Thoracic aorta (tissue), 2 donors: ENCODE measurements at places on chromosomes 7 and 10.

DNA sequence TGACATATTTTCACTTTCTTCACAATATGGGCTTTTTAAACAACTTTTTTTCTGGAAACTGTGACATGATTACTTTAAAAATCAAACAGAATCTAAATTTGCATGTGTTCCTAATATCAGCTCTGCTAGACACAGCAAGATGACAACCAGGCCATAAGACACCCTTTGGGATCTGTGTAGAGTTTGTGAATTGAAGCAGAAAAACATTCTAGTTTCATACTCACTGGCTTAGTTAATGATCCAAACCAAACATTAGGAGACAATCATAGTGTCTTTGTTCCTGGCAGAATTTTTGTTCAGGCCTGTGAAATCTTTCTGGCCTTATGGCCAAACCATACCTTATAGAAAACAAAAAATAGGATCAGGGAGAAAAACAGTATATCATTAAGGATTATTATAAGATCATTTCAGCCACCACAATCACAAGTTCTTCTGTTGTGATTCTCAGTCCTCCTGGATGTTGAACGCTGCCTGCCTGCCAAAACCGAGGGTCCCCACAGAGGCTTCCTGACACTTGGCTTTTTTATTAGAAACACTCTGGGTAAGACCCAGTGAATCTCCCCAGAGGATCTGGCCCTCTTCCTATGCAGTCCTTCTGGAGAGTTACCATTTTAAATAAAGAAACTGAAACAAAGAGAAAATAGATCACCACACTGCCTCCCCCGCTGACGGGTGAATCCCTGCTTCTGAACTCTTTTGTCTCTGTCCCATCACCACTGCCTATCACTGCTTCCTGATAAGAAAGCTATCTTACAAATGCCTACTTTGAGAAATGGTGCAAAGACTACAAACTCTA lies 79.2 kb upstream of the PPP1R3C start:
- H3K36me3 ChIP-seq = no peaks in the 10 kb centered on the region
- peaks cover 15% of the 10 kb centered on the region for H3K4me1 ChIP-seq

- H3K27ac ChIP-seq = no peak overlapping the region
- H3K4me3 ChIP-seq = no peak overlapping the region
- H3K27me3 ChIP-seq = no peaks in the 10 kb centered on the region
- H3K4me1 ChIP-seq = no peaks in the 10 kb centered on the region
- no peak for DNase-seq
Observed at GRCh38 chr10:31508234-31508633, 189.2 kb downstream of the ZEB1 start.

- H3K4me3 ChIP-seq = peak overlapping the region; percentile 24
- peaks cover 45% of the 10 kb centered on the region for H3K4me1 ChIP-seq
- H3K27me3 ChIP-seq = no peaks in the 10 kb centered on the region
- H3K27ac ChIP-seq = peak overlapping the region; percentile 71
Observed at GRCh38 chr10:29646238-29646902, 11.6 kb upstream of the SVIL start.

DNA sequence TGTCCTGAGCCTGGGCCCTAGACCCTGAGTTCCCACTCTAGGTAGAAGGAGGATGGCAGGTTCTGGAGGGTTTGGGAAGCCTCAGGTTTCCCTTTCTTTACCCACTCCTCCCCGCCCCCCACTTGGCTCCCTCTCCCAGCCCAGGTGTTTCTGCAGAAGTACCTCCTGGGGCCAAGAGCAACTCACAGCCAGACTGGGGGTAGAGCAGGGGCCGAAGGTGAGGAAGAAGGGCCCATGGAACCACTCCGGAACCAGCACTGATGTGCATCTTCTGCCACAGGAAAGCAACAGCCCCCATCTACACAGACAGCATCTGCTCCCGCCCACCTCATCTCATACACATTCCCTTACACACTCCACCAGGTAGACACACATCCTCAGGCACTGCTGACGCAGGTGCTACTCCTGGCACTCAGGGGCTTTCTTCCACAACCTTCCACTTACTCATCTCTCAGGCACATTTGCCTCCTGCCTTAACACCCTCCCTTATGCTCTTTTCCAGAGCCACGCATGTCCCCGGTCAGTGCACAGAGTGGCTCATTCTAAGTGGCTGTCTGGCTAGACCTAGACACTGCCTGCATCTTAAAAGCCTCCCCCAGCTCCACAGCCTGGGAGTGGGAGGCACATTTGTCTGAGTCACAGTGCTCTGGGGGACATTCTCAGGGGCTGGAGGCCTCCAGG lies 1.8 kb downstream of the EPHB6 start:
- H3K27me3 ChIP-seq = no peaks in the 10 kb centered on the region
- no peak overlapping the region for H3K4me3 ChIP-seq
- H3K27ac ChIP-seq = no peak overlapping the region

DNA sequence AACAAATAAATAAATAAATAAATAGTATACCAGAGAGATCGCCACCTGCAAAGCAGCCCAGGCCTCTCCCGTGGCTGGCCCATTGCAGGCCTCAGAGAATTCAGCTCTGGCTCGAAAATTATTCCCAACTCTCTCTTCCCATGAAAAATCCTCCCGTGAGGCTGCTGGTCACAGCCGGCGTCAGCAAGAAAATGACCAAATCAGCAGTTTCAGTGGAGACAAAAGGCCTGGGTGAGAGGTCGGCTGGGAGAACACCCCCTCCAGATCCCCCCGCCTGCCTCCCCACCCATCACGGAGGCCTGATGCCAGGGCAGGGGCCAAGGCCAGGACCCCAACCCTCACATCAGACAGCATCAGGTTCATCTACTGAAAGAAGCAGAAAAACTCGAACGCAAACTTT lies 3.1 kb upstream of the CLIP2 start:
- H3K4me3 ChIP-seq = no peak overlapping the region
- H3K27ac ChIP-seq = no peak overlapping the region
- peaks cover 5% of the 10 kb centered on the region for H3K4me1 ChIP-seq

DNA sequence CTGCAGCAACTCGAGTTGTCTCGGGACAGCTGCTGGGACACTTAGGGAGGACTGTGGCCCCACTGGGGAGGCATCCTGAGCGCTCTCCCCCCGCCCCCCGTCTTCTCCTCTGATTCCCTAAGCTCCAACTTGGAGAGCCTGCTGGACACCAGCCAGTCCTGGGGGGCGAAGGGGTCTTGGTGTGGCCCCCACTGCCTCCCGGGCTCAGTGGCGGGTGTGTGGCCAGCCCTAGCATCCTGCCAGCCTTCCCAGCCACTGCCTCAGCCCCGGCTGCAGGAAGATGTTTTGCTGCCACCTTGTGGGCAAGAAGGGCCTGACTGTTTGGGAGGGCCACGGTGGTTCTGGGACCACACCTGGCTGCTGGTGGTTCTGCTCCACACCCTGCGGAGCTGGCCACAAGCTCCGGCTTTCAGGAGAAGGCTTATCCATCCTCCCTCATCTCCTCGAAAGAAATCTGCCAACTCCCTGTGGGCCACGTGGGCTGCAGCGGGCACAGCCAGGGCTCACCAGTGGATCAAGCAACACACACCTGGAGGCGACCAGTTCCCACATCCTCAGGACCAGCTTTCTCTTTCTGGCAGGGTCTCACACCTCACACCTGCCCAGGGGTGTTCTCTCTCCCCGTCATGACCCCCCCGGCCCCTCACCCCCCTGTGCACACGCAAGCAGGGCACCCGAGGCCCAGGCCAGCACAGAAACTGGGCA lies 24.8 kb downstream of the AGAP3 start:
- no peak overlapping the region for H3K27ac ChIP-seq
- DNase-seq = peak; percentile 29
- H3K27me3 ChIP-seq = no peaks in the 10 kb centered on the region
- H3K36me3 ChIP-seq = no peaks in the 10 kb centered on the region
- no peaks in the 10 kb centered on the region for H3K4me1 ChIP-seq

GRCh38 chr10:104066945-104067344 lies 18.7 kb downstream of the COL17A1 start:
- H3K27ac ChIP-seq = no peak overlapping the region
- DNase-seq = no peak
- no peaks in the 10 kb centered on the region for H3K27me3 ChIP-seq

DNA sequence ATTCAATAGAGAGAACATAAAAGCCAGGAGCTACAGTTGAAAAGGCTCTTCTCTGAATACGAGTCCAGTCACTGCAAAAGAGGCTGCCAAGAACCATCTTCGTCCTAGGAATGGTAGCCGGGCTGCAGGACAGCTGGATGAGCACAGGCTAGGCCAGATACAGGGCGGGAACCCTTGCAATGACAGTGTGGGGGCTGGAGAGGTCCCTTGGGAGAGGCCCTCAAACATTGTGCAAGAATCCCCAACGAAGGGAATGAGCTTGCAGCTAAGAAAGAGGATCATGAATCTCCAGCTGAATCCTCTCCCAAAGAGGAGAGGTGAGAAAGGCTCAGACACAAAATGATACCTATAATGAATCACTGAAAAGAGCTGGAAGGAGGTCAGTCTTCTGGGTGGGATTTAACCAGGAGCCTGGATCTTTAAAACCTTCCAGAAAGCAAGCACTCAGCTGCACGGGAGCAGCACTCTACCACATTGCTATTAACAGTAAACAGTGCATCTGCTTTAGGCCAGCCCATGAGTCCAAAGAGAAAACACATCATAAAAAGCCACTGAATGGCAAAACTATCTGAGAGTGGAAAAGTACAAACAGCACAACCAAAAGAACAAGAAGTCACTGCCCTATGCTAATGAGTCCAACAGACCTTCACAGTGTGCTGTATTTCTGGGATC lies 287.9 kb downstream of the TNS3 start:
- no peak for DNase-seq
- no peaks in the 10 kb centered on the region for H3K36me3 ChIP-seq
- no peak overlapping the region for H3K27ac ChIP-seq
- no peak overlapping the region for H3K4me3 ChIP-seq
- H3K4me1 ChIP-seq = peaks cover 42% of the 10 kb centered on the region

DNA sequence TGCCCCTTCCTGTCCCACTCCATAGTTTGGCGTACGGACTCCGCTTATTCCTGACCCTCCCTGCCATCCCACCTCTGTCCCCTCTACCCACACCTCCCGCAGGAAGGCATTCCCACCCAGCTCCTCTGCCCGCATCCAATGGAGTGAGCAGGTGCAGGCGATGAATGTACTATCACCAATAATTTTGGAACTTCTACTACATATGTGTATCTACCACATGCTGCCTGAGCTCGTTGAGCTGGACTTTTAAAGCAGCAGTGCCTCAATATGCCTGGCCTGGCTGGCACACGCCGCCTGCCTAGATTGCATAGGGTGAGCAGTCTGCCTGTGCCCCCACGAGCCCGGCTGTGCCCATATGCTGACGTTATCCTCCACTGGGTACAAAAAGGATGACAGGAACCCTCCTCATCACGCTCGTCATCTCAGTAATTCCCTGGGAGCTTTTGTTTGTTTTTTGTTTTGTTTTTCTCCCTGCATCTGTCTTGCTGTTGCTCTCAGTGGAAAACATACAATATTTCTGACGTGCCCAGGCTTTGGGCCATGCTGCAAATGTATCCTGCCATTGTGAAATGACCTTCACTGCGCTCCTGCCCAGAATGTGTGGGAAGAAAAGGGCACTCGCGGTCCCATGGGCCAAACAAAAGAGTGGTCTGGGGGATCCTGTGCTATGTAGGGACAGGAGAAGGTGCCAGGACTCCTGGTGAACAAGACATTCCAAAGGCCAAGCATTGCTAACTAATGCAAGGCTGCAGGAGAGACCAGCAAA lies 302.8 kb downstream of the PTPRN2 start:
- DNase-seq = no peak
- H3K4me3 ChIP-seq = no peak overlapping the region
- no peak overlapping the region for H3K27ac ChIP-seq
- H3K4me1 ChIP-seq = no peaks in the 10 kb centered on the region

- no peak overlapping the region for H3K4me3 ChIP-seq
- H3K4me1 ChIP-seq = no peaks in the 10 kb centered on the region
- H3K27me3 ChIP-seq = no peaks in the 10 kb centered on the region
- DNase-seq = no peak
- H3K27ac ChIP-seq = no peak overlapping the region
Observed at GRCh38 chr10:67175354-67175753, 249.5 kb downstream of the LRRTM3 start.

DNA sequence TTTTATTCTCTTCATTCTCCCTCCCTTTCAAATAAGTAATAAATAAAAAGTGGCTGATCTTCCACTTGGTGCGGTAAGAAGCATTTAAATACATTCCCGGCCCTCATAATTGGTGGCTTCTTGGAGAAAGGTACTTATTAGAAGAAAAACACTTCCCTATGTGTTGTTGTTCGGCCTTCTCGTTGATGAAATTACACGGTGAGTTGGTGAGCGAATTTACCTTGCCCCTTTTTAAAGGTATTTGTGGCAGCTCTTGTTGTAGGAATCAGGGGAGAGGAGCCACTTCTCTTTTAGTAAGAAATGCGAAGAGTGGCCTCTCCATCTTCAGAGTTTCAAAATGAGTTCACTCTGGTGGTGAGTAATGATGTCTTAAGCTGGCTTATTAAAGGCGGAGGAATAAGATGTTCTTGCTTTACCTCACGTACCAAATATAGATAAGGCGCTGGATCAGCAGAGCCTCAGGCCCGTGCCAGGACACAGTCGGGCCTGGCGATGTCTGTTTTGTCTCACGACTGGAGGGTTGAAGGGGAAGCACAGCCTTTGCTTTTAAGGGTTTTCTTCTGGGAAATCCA lies 135.9 kb downstream of the CUX1 start:
- no peak for DNase-seq
- H3K4me3 ChIP-seq = peak overlapping the region; percentile 36
- no peaks in the 10 kb centered on the region for H3K36me3 ChIP-seq
- H3K27me3 ChIP-seq = no peaks in the 10 kb centered on the region

GRCh38 chr7:151853896-151854719 lies 22.8 kb downstream of the PRKAG2 start:
- no peaks in the 10 kb centered on the region for H3K36me3 ChIP-seq
- H3K4me1 ChIP-seq = peaks cover 19% of the 10 kb centered on the region
- H3K27me3 ChIP-seq = no peaks in the 10 kb centered on the region
- H3K27ac ChIP-seq = no peak overlapping the region
- no peak for DNase-seq
- no peak overlapping the region for H3K4me3 ChIP-seq

DNA sequence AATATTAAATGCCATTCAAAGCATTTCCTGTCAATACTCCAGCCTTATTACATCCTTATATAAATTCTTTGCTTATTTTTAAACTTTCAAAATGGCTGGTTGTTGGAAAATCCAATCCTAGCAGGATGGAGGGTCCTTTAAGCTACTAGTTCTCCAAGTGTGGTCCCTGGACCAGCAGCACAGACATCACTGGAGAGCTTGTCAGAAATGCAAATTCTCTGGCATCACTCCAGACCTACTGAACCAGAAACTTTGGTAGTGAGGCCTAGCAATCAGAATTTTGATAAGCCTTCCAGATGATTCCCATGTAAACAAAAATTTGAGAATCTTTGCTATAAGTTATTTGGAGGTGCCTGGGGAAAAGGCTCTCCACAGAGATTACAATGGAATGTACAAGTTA lies 43.8 kb downstream of the CALCR start:
- no peak for DNase-seq
- H3K36me3 ChIP-seq = no peaks in the 10 kb centered on the region
- no peak overlapping the region for H3K27ac ChIP-seq
- no peaks in the 10 kb centered on the region for H3K27me3 ChIP-seq
- H3K4me3 ChIP-seq = no peak overlapping the region
- H3K4me1 ChIP-seq = no peaks in the 10 kb centered on the region

- no peak overlapping the region for H3K27ac ChIP-seq
- H3K4me3 ChIP-seq = no peak overlapping the region
- no peaks in the 10 kb centered on the region for H3K4me1 ChIP-seq
Observed at GRCh38 chr7:43540471-43540870, 42.4 kb upstream of the STK17A start.

GRCh38 chr7:79268730-79269129 lies 184.7 kb downstream of the MAGI2 start:
- no peak overlapping the region for H3K27ac ChIP-seq
- no peak overlapping the region for H3K4me3 ChIP-seq
- no peaks in the 10 kb centered on the region for H3K27me3 ChIP-seq
- H3K4me1 ChIP-seq = no peaks in the 10 kb centered on the region

GRCh38 chr10:100303724-100304319 lies 17.3 kb upstream of the BLOC1S2 start:
- no peak overlapping the region for H3K27ac ChIP-seq
- H3K27me3 ChIP-seq = no peaks in the 10 kb centered on the region
- DNase-seq = no peak
- H3K36me3 ChIP-seq = no peaks in the 10 kb centered on the region
- no peaks in the 10 kb centered on the region for H3K4me1 ChIP-seq
